ENCODE measurements at places on chromosomes 1 and 21.

GRCh38 chr1:36966242-36966641 lies 68.1 kb downstream of the GRIK3 start:
- DNase-seq = no peak
- H3K36me3 ChIP-seq = no peaks in the 10 kb centered on the region
- H3K4me1 ChIP-seq = no peaks in the 10 kb centered on the region
- no peak overlapping the region for H3K4me3 ChIP-seq
- H3K27me3 ChIP-seq = peaks cover 5% of the 10 kb centered on the region
- no peak overlapping the region for H3K27ac ChIP-seq

DNA sequence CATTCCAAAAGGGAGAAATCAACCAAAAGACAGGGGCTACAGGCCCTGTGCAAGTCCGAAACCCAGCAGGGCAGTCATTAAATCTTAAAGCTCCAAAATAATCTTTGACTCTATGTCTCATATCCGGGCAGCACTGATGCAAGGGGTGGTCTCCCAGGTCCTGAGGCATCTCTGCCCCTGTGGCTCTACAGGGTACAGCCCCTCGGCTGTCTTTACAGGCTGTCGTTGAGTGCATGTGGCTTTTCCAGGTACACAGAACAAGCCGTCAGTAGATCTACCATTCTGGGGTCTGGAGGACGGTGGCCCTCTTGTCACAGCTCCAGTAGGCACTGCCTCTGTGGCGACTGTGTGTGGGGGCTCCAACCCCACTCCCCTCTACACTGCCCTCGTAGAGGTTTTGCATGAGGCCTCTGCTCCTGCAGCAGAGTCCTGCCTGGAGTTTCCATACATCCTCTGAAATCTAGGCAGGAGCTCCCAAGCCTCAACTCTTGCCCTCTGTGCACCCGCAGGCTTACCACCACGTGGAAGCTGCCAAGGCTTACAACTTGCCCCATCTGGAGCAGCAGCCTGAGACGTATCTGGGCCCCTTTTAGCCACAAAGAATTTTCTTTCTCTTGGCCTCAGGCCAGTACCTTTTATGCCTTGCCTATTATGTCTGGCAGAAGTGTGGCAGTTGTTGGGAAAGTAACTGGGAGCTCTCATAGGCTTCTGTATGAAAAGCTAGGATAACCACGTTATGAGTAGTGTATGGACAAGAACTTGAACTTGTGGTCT lies 52.5 kb downstream of the POU2F1 start:
- no peak overlapping the region for H3K27ac ChIP-seq
- DNase-seq = no peak
- H3K36me3 ChIP-seq = peaks cover 6% of the 10 kb centered on the region
- no peak overlapping the region for H3K4me3 ChIP-seq
- H3K27me3 ChIP-seq = no peaks in the 10 kb centered on the region
- peaks cover 44% of the 10 kb centered on the region for H3K4me1 ChIP-seq

DNA sequence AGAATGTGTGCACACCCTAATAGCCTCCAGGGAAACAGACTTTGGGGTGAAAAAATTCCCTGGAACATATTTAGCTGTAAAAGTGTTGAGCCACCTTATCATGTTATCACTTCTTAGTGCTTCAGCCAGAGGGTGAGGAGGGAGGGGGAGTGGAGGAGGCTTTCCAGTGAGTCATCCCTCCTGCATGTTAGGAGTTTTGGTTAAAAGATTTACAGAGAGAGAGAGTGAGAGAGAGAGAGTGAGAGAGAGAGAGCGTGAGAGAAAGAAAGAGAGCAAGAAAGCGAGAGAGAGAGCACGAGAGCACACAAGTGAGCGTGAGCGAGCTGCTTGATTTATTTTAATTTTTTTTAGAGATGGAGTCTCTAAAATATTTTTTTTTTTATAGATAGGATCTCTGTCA lies 13.5 kb upstream of the CACNA1E start:
- peaks cover 36% of the 10 kb centered on the region for H3K27me3 ChIP-seq
- H3K4me1 ChIP-seq = no peaks in the 10 kb centered on the region
- H3K4me3 ChIP-seq = no peak overlapping the region
- no peak for DNase-seq

- no peaks in the 10 kb centered on the region for H3K27me3 ChIP-seq
- H3K4me1 ChIP-seq = peaks cover 61% of the 10 kb centered on the region
- H3K4me3 ChIP-seq = peak overlapping the region; percentile 98
- peaks cover 32% of the 10 kb centered on the region for H3K36me3 ChIP-seq
- peak; percentile 42 for DNase-seq
Measured at GRCh38 chr1:116375887-116376728, 3.1 kb downstream of the ATP1A1 start.

DNA sequence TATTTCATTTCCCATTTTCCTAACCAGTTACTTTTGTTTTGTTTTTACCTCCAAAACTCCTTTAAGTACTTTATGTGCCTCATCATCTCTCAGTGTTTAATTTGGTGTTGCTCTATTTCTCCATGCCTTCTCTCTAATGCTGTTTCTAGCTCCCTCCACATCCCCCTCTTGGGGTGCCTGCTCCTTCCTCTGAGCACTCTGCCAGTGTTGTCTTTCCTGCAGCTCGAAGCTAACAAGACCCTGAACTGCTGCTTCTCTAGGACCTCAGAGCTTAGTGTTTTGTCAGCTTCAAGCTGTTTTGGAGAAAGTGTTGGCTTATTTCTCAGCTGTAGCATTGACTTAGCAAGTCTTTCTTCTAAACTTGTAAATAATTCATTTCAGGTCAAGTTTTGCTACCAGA lies 290.6 kb downstream of the DPYD start:
- H3K4me1 ChIP-seq = peaks cover 11% of the 10 kb centered on the region
- no peak for DNase-seq
- no peak overlapping the region for H3K27ac ChIP-seq
- no peaks in the 10 kb centered on the region for H3K27me3 ChIP-seq
- H3K4me3 ChIP-seq = no peak overlapping the region

GRCh38 chr1:96240438-96240837 lies 481.1 kb upstream of the PTBP2 start:
- H3K27me3 ChIP-seq = no peaks in the 10 kb centered on the region
- H3K4me1 ChIP-seq = no peaks in the 10 kb centered on the region
- H3K27ac ChIP-seq = no peak overlapping the region
- no peak overlapping the region for H3K4me3 ChIP-seq
- no peak for DNase-seq

GRCh38 chr1:23639460-23640095 lies 52.0 kb upstream of the RPL11 start:
- no peak overlapping the region for H3K27ac ChIP-seq
- no peak overlapping the region for H3K4me3 ChIP-seq
- no peaks in the 10 kb centered on the region for H3K27me3 ChIP-seq
- H3K4me1 ChIP-seq = peaks cover 13% of the 10 kb centered on the region
- DNase-seq = no peak

DNA sequence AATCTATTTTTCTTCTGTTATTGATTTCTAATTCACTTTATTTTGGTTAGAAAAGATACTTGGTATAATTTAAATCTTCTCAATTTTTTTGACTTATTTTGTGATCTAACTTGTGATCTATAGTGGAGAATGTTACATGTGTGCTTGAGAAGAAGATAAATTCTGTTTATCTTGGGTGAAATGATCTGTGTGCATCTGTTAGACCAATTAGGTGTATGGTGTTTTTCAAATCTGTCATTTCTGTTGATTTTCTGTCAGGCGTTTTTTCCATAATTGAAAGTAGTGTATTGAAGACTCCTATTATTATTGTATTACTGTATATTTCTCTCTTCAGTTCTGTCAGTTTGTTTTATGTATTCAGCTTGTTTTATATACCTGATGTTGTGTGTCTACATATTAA lies 1668.3 kb downstream of the PLA2G4A start:
- H3K4me1 ChIP-seq = no peaks in the 10 kb centered on the region
- no peak overlapping the region for H3K4me3 ChIP-seq
- no peaks in the 10 kb centered on the region for H3K36me3 ChIP-seq
- no peak for DNase-seq
